Stimulated activated CD4-positive, alpha-beta T cell treated with anti-CD3 and anti-CD28 coated beads, Interleukin-1b, Interleukin-23, amount 100 ng/mL, for 1 hour (primary cell): ENCODE measurements at places on chromosomes 7 and 10.

GRCh38 chr7:14639329-14639728, 263.2 kb downstream of the DGKB start:
- DNase-seq, result no peak

DNA sequence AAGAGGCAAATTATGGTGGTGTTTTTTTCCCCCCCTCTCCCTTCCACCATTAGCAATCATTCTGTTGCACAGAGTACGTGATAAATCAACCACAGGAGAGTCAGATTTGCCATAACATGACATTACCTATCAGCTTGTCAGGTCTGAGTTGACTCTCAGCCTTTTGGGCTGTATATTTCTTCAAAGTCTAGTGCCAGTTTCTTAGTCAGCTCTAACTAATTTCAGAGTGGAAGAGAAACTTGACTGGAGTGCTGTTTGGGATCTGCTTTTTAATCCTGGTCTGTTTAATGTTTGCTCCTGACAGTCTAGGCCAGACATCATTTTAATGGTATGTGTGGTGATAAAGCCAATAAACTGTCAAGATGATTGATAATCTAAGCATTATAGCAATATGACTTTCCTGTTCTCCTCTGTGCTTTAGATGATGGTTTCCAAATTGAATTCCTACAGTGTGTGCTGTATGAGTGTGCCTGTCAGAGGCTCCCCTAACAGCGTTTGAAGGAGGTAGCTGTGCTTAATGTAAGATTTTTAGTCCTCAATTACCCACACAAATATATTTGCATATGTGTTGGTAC, 76.9 kb downstream of the LRMDA start:
- DNase-seq, result no peak

- no peak for DNase-seq
Observed at GRCh38 chr10:97882142-97883091, 32.8 kb downstream of the GOLGA7B start.

- DNase-seq, result no peak
Observed at GRCh38 chr10:30509508-30509907, 75.5 kb downstream of the MAP3K8 start.

GRCh38 chr7:132002343-132002968, 446.0 kb upstream of the PODXL start:
- no peak for DNase-seq

GRCh38 chr7:81672872-81673271, 97.0 kb downstream of the HGF start:
- no peak for DNase-seq

- no peak for DNase-seq
Observed at GRCh38 chr7:134870156-134870555, 90.7 kb downstream of the CALD1 start.

DNA sequence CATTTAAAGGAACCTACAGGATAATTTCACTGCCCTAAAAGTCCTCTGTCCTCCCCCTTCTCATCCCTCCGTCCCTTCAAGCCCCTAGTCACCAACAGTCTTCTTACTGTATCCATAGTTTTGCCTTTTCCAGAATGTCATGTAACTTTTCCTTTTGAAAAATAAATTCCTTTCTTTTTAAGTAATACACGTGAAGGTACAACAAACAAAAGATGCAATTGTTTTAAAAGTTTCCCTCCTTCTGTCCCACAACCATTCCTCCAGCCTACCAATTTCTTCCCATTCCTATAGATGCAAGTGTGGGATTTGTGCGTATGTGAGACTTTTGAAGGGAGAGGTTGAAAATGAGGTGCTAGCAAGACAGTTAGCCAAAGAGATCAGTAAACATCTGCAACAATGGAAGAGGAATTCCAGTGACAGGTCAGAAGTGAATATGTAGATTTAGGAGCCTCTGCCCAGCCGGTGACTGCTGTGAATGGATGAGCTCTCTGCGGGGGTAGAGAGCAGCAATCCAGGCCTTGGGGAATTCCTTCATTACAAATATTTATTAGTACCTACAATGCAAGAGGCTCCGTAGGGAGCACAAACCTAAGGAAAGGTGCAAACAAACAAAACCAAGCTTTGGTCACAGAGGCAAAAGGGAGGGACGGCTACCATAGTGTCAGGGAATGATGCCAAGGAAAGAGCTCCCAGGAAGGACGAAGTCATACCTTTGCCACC, 243.6 kb downstream of the SKIDA1 start:
- no peak for DNase-seq

DNA sequence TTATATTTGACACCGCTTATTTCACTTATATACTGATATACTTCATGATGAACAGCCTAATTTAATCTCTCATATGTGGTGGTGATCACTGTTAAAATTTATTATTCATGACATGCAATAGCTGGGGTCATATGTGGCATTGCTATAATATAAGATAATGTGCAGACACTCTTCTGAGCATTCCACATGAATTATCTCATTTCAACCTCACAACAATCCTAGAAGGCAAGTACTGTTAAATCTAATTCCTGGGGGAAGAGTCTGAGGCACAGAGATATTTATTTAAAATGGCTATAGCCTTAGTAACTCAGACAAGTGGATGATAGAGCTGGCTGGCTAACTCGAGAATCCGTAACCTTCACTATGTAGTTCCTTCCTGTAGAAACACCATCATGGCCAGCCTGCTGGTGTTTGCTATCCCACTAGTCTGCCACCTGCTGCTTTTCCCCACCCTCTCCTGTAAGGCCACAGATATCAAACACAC, 46.6 kb upstream of the A1CF start:
- no peak for DNase-seq

DNA sequence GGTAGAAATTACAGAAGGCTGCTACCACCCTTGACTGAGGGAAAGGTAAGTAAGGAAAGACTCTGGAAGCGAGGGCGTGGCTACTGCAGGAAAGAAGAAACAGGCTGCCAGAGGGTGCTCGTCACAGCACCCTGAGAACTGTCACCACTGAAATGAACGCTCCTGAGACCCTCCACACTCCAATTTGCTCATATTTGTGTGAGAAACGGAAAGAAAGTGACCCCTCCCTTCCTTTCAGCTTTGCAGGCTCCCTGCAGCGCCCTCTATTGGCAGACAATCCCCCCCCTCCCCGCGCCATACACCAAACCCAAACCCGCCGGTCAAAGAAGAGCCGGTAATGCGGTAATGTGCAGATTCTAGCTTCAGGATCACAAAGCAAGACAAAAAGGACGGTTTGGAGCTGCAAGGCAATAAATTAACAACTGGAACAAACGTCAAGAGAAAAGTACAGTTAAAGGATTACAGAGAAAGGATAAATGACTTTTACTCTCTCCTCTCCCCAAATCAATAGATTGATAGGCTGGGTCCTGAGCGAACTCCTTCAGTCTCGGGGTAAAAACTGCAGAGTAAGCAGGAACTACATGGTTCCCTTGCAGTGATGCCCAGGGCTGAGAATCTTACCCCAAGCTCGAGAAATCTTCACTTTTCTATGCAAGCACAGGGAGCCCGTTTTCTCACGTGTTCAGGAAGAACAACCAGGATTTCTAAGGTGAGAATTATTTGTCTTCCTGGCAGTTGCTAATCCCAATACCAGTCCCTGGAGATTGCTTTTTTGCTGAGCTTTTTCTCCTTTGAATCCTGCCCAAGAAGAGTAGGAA, 47.6 kb downstream of the STEAP1B start:
- DNase-seq, result no peak

GRCh38 chr7:102892631-102893278, 20.0 kb upstream of the LRRC17 start:
- DNase-seq, result no peak

- DNase-seq, result no peak
Observed at GRCh38 chr7:96330193-96330592, 8.3 kb upstream of the SLC25A13 start.

DNA sequence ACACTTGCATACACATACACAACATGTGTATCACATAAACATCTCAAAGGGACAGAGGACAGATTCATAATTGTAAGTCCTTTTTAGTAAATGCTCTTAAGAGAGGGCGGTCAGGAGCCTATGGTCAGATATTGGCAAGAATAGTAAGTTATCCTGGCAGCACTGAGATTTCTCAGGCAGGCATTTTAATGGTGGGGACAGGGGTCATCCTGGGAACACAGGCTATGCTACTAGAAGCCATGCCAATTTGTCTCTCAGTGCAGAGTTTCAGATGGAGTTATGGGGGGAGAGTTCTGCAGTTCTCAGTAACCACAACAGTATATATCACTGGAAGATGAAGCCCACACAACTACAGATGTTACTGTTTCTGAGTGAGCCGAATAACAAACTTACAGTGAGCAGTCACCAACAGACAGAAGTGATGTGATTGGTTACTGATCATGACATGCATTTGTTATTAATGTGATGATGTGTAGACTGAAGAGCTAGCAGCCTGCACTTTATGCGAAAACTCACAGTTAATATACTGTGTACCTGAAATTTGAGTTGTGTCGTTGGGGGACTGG, 16.4 kb downstream of the ZNF487 start:
- no peak for DNase-seq

- no peak for DNase-seq
Observed at GRCh38 chr10:113084031-113084430, 134.0 kb downstream of the TCF7L2 start.

- no peak for DNase-seq
Observed at GRCh38 chr10:1406967-1407945, 330.1 kb downstream of the ADARB2 start.

DNA sequence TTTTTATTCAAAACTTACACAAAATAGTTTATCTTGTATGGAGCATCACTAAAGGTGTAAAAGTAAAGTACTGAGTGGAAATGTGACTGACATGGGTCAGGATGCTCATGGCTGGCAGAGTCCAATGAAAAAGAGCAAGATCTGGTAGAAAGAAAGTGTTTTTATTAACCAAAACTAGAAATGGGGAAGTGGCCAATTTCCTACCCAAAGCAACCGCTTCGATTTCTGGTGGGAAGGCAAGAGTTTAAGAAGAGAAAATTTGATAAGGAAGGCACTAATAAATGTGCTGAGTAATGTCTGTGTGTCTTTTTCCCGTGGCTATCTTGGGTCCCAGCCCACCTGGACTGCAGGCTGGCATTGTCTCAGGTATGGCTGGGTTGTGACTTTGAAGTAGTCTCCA, 277.7 kb downstream of the ANKRD7 start:
- DNase-seq, result no peak

DNA sequence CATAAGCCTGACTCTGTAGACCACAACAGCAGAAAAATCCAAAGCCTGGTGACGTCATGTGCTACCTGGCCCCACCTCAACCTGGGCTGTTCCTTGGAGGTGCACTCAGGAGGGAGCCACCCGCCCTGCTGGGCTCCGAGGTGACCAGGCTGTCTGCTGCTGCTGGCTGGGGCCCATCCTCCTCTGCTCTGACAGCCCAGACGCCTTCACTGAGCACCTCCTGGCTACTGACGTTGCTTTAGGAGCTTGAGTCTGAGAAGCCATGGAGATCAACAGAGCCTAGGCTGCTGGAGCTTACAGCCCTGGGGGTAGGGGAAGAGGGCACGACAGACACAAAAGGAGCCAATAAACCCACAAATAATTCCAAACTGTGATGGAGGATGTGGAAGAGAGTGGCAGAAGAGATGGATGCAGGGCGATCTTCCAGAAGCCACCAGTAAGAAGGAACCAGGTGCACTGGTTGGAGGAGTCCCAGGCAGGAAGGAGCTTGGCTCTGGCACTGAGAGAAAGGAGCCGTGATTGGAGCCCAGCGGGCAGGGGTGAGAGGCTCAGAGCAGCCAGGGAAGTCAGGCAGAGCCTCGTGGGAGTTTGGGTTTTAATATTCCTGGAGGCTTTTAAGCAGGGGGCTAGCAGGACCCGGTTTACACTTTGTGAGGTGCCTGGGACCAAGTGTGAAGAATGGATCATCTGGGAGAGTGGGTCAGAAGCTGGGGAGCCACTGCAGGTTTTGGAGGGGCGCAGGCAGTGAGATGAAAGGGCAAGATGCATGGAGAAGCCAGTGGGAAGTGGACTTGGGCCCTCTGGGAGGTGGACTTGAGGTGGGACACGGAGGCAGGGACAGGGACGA, 1.7 kb upstream of the PTPRE start:
- no peak for DNase-seq

GRCh38 chr10:79375321-79376077, 28.2 kb downstream of the PPIF start:
- DNase-seq, result no peak

- DNase-seq, result no peak
Observed at GRCh38 chr10:78817361-78817760, 251.4 kb upstream of the ZMIZ1 start.

DNA sequence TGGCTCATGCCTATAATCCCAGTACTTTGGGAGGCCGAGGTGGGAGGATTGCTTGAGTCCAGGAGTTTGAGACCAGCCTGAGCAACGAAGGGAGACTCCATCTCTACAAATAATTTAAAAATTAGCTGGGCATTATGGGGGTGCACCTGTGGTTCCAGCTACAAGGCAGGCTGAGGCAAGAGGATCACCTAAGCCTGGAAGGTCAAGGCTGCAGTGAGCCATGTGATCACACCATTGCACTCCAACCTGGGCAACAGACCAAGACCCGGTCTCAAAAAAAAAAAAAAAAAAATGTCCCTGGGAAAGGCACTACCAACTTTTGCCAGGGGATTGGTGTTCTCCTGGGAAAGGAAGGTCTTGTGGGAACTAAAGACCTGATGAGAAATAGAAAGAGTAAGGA, 134.2 kb upstream of the AUTS2 start:
- no peak for DNase-seq

- DNase-seq, result no peak
Observed at GRCh38 chr10:75895259-75895658, 463.8 kb downstream of the LRMDA start.

- no peak for DNase-seq
Observed at GRCh38 chr7:150927956-150928344, 50.2 kb downstream of the KCNH2 start.

DNA sequence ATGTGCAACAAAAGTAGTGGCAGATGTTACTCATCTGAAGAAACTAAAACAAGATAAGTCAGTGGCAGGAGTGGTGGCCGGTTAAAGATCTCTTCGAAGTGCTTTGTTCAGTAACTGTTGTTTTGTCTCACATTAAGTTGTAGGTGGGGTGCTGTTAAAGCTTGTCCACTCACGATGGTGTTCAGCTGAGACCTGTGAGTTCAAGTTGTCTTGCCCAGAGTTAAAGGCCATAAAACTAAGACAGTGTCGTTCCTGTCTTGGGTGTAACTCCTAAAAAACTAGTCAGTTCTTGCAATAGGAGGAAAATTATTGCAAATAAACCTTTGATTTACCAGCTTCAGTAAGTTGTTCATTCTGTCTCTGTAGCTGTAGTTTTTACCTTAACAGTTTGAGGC, 857 bp upstream of the FOXP2 start:
- no peak for DNase-seq

DNA sequence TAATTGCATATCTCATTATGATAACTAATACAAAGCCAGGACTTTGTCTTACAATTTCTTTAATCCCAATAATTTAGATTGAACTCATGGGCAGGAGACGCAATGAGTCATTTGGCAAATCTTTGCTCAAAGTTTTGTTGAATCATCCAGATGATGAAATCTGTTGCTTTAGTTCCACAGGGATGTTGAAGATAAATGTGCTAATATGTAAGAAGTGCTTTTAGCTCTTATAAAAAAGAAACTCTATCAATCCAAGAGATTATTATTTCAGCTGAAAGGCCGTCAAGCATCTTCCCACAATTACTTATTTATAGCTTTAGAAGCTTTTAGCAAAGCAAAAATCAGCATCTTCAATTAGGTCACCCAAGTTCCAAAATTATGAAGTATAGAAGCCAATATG, 36.8 kb upstream of the ANK3 start:
- DNase-seq, result no peak

- no peak for DNase-seq
Observed at GRCh38 chr7:5177060-5177459, 13.0 kb upstream of the WIPI2 start.
